Caki2 (cell line): ENCODE measurements at places on chromosomes 16 and 17.
A peak's percentile ranks its signal among the peaks of the same experiment; 100 is the strongest.

DNA sequence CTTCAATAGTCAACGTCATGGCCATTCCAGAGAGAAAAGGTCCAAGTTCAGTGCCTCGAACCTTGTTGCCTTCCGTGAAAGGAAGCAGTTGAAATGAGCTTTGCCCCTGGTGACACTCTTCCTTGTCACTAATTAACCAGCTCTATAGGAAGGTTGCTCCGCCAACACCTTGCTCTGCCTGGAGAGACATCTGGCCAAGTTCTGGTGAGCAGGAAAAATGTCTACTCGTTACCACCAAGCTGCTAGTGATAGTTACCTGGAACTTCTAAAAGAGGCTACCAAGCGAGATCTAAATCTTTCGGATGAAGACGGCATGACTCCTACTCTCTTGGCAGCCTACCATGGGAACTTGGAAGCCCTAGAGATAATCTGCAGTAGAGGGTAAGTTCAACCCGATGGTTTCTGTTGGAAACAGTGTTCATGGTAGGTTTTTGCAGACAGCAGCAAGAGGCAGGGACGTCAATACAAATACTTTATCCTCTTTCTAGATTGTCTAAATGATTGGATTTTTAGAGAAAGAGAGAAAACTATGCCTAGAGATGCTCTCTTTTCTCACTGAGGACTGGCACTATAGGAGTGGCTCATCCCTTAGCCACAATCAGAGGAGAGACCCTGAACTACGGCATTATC lies at the start of gene ANKS4B:
Gene ANKS4B, plus strand, starts transcription at position 179 of the 630 bp plus-strand sequence. Its CDS starts 39 bp downstream, at position 218.
- DNase-seq = no peak

- DNase-seq = no peak
Observed at GRCh38 chr17:47996201-47996600, 25.3 kb downstream of the CDK5RAP3 start.

DNA sequence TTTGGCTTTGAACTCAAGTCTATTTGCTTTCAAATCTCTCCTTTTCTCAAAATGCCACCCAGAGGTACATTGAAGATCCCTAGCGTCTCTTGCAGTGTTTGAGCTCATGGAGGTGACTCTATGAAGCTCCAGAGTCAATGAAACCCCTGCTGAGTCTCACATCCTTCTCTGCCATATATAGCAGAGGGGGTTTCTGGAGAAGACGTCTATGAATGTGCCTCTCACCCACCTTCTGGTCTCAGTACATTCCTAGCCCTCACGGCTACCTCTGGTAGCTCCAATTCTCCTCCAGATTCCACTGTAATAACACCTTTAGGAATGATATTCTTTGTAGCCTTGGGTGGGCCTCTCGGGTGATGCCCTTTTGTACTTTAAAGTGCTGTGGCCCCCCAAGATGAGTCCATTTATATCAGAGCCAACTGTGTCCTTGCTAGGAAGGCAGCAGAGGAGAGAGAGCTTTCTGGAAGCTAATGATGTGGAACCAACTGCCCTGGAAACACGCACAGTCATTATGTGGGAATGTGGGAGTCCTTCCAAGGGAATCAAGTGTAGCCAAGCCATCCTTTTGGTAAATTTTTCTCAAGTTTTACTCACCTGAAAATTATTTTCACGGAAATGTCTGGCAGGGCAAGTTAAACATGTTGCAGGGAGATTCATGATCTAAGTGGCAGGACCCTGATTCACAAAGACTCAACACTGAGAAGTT lies 123.4 kb downstream of the ASIC2 start:
- DNase-seq = peak; percentile 96

- peak; percentile 95 for DNase-seq
Observed at GRCh38 chr17:47810200-47810821, 11.3 kb downstream of the OSBPL7 start.

DNA sequence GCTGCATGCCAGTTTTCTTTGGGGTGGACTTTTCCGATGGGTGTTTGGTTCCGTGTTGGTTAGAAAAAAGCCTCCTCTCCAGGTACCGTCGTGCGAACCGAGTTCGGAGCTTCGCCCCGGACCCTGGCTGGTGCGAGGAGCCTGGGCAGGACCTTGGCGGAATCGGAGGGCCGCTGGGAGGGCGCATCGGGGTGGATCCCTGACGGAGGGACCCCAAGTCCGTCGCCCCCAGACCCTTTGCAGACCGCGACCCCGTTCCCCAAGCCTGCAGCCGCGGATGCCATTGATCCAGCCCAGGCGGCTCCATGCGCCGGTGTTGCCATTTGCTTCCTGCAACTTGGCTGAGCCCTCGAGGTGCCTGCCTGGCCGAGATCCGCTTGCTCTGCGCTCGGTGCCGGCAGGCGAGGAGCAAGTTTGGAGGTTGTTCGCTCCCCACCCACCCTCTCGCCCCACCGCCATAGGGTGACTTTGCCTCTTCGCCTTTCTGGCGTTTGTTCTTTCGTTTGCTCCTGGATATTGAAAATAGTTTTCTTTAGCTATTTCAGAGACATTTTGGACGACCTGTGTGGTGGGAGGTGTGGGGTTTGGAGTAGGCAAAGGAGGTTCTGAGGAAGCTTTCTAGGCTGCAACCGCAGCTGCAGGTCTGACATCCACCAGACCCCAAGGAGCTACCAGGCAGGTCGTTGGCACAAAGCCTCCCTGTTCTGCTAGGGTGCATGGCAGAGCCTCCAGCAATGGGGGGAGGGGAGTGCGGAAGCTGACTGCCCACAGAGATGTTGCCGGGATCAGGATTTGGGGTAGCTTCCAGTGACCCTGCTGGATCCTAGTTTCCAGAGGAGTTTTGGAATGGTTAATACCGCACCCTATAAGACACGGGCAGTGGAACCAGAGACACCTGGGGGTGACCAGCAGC lies 58.2 kb downstream of the RAP1GAP2 start:
- peak; percentile 21 for DNase-seq

- DNase-seq = no peak
Observed at GRCh38 chr17:66807182-66807581, 27.7 kb upstream of the CACNG5 start.

GRCh38 chr16:53899431-53899830 lies 195.5 kb downstream of the FTO start:
- no peak for DNase-seq

- DNase-seq = no peak
Observed at GRCh38 chr16:46649588-46650253, 28.5 kb upstream of the SHCBP1 start.
